ENCODE measurements at places on chromosomes 2 and 18. TPM values are rescaled to one million over a fixed set of nuclear protein-coding genes. Genes with fewer than 3 reads are reported as not detected.
A peak's percentile ranks its signal among the peaks of the same experiment; 100 is the strongest.

DNA sequence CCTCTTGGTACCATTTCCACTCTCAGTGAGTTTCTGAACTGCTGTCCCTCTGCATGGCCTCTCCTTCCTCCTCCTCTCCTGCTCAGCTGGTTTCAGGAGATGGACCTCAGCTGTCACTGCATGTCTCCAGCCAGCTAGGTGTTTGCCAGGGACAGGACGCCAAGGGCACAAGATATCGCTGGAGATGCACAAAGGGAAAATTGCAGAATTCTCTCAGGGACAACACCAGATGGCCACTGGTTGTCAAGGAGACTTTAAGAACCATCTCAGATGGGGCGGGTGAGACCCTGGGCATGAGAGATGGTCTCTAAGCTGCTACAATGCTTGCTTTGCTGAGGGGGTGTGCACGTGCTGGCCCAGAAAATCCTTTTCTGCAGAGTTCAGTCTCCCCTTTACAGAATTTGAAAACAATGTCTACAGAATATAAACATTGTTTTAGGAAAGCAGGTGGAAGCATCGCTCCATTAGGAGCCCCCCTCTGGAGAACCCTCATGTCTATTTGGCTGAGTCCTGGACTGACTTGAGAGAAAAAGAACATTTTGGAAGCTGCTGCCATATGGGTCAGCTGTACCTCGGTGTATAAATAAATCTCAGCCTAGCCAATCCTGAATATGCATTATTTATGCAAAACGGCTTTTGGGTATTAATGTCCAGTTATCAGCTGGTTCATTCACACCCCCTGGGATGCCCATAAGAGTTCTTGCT lies 57.8 kb upstream of the SPP2 start:
- no peak for DNase-seq

DNA sequence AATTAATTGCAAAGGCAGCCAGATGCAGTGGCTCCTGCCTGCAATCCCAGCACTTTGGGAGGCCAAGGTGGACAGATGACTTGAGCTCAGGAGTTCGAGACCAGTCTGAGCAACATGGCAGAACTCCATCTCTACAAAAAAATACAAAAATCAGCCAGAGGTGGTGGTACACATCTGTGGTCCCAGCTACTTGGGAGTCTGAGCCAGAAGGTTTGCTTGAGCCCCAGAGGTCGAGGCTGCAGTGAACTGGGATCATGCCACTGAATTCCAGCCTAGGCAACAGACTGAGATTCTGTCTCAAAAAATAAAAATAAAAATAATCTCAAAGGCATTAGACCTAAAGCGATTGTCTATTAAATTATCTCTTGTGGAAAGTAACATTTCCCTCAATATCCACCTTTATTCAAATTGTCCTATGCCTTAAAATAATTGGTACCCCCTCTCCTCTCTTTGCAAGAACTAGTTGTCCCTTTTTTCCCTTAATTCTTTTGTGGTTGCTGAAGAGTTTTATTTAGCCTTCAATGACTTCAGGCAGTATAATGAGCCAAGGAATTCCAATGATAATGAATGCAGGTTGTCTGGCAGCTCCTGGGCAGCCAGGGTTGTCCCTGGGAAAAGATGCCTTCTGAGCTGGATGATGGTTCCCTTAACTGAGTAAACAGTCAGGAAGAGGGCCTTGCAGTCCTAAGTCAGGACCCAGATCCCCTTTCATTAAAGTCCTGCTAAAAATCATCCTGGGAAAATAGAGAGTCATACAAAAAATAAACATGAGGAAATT lies 32.2 kb downstream of the GPR75 start:
- DNase-seq, result no peak

DNA sequence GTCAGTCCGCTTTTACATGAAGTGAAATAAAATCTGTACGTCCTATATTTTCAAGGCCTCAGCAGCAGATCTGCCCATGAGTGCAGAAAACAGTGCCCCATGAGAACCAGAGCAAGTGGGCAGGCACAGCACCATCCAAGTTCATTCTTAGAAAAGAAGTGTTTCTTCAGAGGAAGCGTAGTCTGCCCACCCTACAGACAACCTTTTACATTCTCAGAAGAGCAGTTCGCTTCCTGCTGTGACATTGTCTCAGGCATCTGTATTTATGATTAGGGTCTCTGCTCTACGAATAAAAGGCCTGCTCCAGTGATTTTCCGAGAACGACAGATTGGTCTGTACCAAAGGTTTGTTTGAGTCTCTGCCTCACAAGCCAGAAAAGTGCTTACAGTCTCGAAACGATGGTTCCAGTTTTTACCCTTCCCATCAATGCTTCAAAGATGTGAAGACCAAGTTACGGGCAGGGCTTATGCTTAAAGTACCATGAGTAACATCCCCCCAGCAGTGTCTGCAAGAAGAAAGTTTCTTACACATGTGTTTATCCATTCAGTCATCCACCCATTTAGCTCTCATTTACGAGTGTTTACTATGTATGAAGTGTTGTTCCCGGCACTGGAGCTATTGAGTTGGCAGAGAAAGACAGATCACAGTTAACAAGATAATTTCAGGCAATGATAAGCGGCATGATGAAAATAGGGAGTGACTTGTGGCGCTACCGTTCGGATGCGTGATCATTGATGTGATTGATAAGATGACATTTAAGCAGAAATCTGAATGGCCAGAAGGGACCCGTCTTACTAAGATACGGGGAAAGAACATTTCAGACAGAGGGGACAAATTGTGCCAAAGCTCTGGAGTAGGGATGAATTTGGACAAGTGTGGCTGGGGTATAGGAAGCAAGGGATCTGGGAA lies 31.4 kb upstream of the CTLA4 start:
- DNase-seq, result no peak

ST6GAL2 gene
- 21.9 TPM for total RNA-seq

DNA sequence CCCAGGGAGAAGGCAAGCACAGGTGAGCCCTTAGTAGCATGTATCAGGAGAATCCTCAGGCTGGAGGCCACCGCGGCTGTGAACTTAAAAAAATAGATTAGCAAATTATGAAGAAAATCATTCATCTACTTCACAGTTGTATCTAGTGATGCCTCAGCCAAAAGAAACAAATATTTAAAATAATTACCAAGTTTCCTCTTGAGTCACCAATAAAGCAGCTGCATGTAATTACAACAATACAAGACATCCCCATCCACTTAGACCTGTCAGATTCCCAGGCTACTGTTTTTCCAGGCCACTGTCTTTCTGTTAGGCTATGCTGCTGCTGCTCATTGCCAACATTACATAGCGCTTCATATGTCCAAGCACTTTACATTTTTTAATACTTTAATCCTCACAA lies 54.6 kb upstream of the PHLPP1 start:
- DNase-seq, result no peak

GRCh38 chr18:56326336-56327072 lies 311.9 kb downstream of the TXNL1 start:
- no peak for DNase-seq

GRCh38 chr2:239269173-239269885 lies 131.5 kb downstream of the HDAC4 start:
- no peak for DNase-seq

GRCh38 chr2:11320698-11321492 lies 23.5 kb downstream of the ROCK2 start:
- DNase-seq, result no peak

GRCh38 chr18:79584491-79585394 lies 94.9 kb upstream of the CTDP1 start:
- no peak for DNase-seq

SGO2 gene
- total RNA-seq, result 26.4 TPM

- no peak for DNase-seq
Observed at GRCh38 chr2:207724113-207724512, 12.7 kb downstream of the CCNYL1 start.

DNA sequence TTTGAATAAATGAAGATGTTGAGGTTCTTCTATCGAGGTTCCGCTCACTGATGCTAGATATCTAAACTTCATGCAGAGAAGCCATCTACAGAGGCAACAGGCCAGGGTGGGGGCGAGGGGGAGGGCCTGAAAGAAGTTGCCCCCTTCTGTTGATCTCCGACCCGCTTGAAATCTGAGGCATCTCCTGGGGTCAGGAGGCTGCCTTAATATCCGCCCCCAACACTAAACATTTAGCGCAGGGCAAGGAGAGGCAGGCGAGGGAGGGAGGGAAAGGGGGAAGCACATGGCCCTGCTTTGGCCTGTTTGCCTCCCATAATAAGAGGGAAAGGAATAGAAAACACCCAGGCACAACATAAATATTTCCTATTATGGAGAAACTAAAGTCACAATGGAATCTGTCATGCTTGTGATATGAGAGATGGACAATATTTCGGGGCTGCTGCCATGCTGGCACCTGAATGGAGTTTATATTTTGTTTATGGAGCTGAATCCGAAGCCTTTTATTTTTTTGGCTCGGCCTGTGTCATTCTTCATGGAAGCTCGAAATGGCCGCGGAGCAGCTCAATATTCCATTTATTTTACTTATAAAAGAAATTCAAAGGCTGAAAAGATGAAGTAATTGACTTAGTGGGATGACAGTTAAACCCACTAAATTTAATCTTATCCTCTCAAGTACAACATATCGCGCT lies 221.1 kb downstream of the INSIG2 start:
- no peak for DNase-seq

DNA sequence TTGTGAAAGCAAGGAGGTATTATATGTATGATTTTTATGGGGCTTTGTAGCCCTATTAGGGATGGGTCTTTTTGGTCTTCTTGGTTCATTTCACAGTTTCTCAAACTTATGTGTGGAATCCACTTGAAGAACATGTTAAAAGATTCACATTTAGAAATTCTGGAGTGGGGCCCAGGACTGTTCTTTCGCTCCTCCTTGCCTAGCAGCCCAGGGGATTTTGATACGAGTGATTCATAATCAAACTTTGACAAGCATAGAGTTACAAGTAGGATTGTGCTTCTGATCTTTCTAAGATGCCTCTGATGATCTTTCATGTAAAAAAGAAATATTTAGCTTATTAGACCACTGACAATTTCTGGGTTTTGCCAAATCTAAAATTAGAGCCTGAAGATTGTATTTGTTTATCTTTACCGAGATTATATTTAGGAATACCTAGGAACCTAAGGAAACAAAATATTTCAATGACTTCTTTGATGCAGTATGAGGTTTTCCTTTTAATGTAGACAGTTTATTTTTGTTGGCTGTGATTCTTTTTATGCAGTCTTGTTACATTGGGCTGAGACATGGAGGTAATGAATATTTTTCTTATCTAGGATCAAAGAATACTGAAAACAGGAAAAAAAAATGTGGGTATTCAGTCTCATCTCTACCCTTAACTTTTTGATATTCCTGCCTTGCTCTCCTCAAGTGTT lies 324.0 kb downstream of the PARD3B start:
- no peak for DNase-seq

DNA sequence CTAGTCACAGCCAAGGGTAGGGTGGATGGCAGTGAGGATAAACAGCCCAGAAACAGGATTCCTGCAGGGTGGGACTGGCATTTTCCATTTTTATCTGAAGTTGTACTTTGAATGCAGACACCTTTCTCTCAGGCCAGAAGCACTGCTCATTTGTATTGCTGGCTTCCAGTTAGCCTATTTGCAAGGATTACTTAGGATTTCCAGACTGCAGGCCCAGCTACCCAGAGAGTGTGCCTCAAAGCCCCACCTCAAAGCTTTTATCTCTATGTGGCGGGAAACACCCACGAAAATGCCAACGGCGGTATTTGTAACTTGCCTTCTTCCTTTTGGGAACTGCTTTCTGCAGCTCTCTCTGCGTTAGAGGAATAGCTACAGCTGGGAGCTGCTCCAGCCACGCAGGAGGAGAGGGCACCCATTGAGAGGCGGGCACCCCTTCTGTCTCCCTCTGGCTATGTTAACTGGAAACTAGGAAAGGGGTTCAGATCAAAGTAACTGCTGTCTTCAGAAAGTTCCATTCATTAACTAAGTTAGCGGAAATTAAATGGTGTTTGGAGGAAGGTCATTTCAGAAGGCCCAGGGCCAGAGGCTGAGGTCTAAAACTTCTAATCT lies 144.9 kb downstream of the TGIF1 start:
- DNase-seq, result peak; percentile 38

GRCh38 chr2:144547494-144547893 lies 27.6 kb upstream of the ZEB2 start:
- no peak for DNase-seq

SERPINB13 gene
- not detected for total RNA-seq

Measured in Daoy (cell line).